ENCODE measurements at places on chromosomes 7 and 10.
A peak's percentile ranks its signal among the peaks of the same experiment; 100 is the strongest.

GRCh38 chr7:77627309-77627676 lies 69.0 kb upstream of the RSBN1L start:
- DNase-seq, result no peak

GRCh38 chr7:148620749-148621359 lies 30.3 kb downstream of the C7orf33 start:
- DNase-seq, result no peak

DNA sequence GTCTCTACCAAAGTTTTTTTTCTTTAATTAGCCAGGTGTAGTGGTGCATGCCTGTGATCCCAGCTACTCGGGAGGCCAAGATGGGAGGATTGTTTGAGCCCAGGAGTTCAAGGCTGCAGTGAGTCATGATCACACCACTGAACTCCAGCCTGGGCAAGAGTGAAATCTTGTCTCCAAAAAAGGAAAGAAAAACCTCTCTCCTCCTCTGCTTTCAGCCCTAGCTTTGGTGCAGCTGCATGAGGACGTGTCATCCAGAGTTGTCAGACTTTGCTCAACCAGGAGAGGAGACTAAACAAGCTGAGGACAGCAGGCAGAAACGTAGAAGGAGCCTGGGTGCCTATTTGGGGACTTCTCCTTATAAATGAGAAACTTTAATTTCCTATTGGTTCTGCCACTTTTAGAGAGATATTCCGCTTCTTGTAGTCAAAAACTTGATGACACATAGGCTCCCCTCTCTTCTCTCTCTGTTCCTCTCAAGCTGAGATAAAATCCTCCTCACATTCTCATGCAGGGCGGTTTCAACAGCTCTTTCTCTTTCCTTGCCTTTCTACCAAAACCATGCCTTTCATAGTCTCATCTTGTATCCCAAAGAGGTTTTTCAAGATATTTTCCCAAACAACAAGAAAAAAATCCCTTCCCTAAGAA lies 205.4 kb downstream of the ARHGAP12 start:
- DNase-seq, result no peak

DNA sequence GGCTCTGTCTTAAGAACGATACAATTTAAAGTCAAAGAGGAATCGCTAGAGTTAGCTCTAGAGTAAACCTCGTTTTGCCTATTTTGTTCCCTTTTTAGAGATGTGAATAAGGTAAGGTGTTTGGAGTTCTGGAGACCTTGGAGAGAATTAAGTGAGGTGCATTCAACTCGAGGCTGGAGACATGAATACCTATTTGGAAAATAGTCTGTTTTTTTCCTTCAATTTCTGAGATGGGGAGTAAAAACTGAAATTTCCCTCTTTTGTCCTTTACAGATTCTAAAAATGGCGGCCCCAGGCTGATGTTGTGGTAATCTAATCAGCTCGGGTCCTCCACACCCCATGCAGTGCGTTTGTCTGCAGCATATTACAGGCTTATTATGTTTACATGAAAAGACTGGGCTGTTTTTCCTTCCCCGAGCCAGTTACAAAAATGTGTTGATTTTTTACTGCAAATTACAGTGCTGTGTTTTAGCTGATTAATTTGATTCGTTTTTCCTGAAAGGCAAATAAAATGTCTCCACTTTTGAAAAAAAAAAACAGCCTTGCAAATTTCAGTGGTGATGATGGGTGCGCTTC lies 1.5 kb downstream of the KMT2E start:
- peak; percentile 60 for DNase-seq

DNA sequence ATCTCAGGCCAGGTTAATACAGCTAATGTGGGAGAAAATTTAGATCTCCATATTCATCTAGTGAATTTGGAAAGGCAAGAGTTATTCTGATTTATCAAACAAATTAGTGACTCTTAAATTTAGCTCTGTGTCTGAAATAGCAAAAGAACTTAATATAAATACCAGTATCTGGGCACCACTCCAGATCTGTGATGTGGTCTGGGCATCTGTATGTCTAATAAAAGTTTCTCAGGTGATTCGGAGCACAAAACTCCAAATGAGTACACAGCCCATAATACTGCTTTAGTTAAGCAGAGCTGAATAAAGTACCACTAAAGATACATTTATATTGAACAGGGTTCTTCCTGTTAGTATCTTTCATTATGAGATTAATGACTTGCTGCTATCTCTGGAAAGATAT lies 261.4 kb downstream of the BAMBI start:
- DNase-seq, result no peak

DNA sequence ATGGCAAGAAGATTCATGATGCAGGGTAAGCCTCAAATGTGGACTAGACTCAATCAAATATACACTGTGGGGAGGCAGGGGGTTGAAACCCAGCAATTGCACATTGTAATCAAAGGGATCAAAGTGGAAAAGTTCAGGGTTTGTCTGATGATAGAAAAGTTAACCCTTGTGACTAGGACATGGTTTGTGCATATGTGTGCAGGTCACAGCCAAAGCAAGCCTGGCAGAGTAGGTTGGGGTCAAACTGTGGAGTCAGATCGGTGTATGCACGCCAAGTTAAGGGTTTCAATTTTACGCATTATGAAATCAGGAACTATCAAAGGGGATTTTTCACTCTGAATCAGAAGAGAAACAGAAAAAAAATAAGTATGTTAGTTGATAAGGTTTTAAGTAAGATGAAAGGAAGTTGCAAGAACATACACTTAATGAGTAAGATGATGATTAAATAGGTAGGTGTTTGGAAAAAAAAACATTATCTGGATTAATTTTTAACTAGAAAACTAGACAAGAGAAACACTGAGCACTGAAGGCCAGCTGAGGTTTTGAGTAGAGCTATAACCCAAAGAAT lies 188.3 kb downstream of the DGKB start:
- DNase-seq, result no peak

- DNase-seq, result no peak
These were observed 67.2 kb downstream of the EPC1 start for GRCh38 chr10:32279795-32280194.

DNA sequence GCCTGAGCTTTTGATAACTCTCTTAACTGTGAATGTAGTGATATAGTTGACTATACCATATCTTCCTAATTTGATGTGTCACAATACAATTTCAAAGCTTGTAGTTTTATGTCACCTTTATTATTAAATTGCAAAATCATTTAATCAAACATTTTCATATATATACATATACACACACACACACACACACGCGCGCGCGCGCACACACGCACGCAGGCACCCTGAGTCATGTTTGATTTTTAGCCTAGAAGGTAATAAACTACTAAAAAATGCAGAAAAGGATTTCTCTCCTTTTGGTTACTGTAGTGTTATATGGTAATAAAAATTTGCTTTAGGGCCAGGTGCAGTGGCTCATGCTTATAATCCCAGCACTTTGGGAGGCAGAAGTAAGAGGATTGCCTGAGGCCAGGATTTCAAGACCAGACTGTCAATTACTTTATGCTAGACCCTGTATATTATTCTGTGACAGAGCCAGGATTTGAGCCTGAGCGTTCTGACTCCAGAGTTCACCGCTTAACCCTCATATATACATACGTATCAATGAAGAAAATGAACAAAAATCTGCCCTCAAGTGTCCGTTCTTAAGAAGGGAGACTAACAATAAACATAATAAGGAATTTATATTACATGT lies 89.6 kb downstream of the PODXL start:
- no peak for DNase-seq

- no peak for DNase-seq
These were observed 1067.5 kb downstream of the NRG3 start for GRCh38 chr10:82942286-82943099.

DNA sequence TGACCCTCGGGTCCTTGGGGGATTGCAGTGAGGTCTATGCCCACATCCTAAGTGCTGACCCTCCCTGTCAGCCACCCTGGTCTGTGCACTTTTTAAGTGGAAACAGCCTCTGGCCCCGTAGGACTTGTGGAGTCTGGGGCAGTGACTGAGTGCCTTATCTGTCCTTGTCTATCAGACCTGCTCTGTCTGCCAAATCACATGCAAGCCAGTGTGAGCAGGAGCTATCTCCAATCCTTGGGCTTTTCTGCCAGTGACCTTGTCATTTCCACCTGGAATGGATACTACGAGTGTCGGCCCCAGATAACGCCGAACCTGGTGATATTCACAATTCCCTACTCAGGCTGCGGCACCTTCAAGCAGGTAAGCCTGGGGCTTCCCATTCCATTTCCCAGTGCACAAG lies 62.7 kb downstream of the C10orf120 start:
- DNase-seq, result no peak

GRCh38 chr7:99195867-99196266 lies 12.0 kb downstream of the KPNA7 start:
- DNase-seq, result no peak

DNA sequence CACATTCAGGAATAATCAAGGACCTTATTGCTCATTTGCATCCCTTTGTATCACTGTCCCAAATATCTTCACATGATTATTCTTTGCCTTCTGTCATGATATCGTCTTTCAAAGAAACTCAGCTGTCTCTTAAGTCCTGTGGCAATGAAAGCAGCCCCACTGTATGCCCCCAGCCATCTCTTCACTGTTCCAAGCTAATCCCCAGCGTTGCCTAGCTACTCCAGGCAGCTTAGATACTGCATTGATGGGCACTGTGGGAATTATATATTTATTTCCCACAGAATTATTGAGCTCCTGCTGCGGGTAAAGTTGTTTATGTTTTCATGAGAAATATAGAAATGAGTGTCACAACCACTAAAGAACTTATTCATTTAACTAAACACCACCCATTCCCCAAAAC lies 38.8 kb downstream of the SND1 start:
- DNase-seq, result no peak

DNA sequence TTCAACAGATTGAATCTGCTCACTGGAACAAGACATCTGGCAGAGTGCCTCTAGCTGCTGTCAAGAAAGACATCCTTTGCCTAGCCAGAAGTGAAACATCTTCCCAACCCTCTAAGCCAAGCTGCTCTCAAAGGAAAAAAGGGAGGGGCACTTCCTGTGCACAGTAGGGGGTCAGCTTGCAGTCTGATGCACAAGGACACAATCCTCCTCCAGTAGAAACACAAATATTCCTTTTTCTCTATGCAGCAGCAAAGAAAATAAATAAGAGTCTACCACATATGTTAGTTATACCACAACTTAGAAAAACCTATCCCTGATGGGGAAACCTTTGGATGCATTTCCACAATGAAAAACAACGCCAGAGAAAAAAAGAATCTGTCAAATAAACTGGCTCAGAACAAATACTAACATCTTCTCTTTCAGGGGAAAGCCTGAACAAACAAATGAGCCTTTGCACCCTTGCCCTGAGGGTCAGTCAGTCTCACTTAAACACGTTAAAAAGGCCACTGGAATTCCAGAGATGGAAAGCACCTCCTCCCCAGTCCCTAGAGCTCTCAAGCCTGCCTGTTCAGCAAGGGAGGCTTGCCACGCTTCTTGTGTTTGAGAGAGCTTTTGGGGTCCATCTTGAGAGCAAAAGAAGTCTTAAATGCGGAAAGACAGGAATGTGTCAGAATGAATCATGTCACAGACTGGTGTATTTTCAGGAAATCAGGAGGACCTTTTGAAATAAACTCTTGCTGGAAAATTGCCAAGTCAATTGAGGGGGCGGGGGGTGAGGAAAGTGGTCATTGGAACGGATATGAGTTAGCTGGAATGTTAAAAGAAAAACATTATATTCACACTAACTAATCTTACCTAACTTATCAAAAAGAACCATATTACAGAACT lies 7.5 kb downstream of the LAMB1 start:
- no peak for DNase-seq

DNA sequence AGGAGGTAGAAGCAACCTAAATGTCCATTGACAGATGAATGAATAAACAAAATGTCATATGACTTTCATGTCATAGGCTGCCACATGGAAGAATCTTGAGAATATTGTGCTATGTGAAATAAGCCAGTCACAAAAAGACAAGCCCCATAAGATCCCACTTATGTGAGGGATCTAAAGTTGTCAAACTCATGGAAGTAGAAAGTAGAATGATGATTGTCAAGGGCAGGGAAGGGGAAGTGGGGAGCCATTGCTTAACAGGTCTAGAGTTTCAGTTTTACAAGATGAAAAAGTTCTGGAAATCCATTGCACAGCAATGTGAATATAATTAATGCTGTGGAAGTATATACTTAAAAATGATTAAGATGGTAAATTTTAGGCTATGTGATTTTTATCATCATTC lies 229.3 kb upstream of the KMT2E start:
- DNase-seq, result no peak

- DNase-seq, result no peak
These were observed 93.5 kb downstream of the CREM start for GRCh38 chr10:35219891-35220890.

GRCh38 chr7:38855386-38855785 lies 53.6 kb downstream of the VPS41 start:
- DNase-seq, result no peak

GRCh38 chr10:107952649-107953556 lies 788.4 kb upstream of the SORCS1 start:
- no peak for DNase-seq

- DNase-seq, result no peak
These were observed 22.1 kb upstream of the AOAH start for GRCh38 chr7:36746347-36746746.

DNA sequence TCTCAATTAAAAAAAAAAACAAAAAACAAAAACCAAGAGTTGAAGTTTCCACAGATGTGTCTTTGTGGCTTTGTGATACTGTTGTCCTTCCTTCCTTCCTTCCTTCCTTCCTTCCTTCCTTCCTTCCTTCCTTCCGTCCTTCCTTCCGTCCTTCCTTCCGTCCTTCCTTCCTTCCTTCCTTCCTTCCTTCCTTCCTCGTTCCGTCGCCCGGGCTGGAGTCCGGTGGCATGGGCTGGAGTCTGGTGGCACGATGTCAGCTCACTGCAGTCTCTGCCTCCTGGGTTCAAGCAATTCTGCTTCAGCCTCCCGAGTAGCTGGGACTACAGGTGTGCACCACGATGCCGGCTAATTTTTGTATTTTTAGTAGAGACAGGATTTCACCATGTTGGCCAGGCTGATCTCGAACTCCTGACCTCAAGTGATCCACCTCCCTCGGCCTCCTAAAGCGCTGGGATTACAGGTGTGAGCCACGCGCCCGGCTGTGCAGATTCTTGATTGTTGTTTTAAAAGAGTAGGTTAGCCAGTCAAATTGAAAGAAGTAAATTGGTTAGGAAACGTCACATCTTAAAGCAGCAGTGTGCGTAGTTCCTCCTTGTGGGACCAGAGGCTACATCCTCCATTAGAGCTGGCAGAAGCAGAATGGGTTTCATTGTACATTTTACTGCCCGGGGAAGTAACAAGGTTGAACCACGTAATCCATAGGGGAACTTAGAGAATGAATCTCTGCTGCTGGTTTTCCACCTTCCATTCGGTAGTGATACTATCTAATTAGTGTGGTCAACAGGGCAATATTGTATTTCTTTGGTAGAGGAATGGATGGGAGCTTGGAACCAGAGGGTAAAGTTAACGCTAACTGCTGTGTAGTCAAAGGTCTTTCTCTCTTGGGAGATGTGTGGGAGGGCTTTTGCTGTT lies 20.6 kb downstream of the DNAJB6 start:
- no peak for DNase-seq

DNA sequence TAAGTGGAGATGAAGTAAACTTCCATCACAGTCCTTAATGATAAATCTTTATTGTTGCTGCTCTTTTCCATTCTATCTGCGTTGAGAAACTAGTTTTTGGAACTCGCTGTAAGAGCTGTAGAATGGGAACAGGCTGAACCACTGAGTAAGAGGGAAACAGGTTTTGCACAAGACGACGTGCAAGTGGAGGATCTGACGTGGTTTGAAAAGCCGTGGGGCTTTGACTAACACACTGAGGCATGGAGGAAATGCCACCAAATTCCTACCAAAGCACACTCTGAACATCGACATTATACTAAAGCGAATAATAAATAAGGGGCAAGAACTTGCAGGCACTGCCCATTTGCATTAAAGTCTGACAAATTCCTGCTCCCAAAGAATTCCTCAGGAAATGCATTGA lies 160.6 kb downstream of the KLF6 start:
- DNase-seq, result no peak

GRCh38 chr7:22296265-22296566 lies 60.7 kb downstream of the RAPGEF5 start:
- no peak for DNase-seq
